ENCODE measurements at places on chromosomes 3 and 15. TPM values are rescaled to one million over a fixed set of nuclear protein-coding genes. Genes with fewer than 3 reads are reported as not detected.

GRCh38 chr3:187139126-187139894 lies at the start of gene RPL39L:
TSS of gene RPL39L (minus strand) at chr3:187139496. CDS start at chr3:187121300, 18,196 bp downstream.
- peak; percentile 96 for DNase-seq

CSPG5 gene
- 0.37 TPM for total RNA-seq

GRCh38 chr3:151169262-151169947 lies 33.6 kb downstream of the GPR171 start:
- DNase-seq, result no peak

PLCL2 gene
- 35.8 TPM for total RNA-seq

CNTN3 gene
- total RNA-seq, result not detected

Measured in activated CD8-positive, alpha-beta T cell treated with anti-CD3 and anti-CD28 coated beads, Interleukin-2, amount 10 ng/mL, durations not matched to agents 7 days and 5 days (primary cell).